ENCODE measurements at places on chromosomes 12 and 14.

GRCh38 chr12:116922194-116922897, 11.6 kb downstream of the FBXW8 start:
- no peak for DNase-seq

DNA sequence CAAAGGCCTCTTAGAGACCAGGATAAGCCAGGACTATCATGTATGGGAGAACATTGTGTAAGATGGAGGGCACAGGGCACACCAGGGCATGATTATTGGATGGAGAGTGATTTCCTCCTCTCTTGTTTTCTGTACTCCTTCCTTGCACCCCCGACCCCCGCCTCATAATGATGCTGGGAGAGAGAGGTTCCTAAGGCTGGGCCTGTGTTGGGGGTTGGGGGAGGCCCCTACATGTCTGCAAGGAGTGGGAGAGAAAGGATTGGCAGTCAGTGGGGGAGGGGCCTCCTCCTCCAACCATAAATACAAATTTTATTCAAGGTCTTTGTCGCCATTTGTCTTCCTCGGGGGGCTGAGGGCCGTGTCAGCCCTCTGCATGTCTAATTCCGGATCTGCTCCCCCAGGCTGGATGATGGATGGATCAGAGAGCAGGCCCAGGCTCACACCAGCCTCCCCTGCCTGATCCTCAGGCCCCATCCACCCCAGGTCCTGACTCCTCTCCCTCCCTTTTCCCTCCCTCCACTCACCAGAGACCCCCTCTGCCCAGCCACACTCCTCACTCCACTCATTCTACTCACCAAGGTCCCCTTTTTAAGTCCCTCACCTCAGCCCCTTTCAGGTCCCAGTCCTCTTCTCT, 2.0 kb upstream of the C1QL4 start:
- DNase-seq: no peak

DNA sequence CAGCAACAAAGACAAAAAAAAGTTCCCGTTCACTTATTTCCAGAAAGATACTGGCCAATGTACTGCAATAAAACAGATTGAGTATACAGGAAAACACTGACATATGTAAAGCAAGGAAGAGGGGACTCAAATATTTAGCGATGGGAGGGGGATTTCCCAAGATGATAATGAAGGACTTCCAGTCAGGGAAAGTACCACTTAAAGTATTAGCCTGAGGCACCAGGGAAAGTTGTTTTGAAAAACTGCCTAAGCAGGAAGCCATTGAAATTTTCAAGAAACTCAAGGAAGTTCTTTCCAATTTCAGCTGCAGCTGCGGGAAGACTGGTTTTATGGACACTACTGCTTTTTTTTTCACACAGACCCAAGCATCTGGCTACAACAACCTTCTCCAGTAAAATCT, 1007.4 kb upstream of the NOVA1 start:
- peak; percentile 57 for DNase-seq

DNA sequence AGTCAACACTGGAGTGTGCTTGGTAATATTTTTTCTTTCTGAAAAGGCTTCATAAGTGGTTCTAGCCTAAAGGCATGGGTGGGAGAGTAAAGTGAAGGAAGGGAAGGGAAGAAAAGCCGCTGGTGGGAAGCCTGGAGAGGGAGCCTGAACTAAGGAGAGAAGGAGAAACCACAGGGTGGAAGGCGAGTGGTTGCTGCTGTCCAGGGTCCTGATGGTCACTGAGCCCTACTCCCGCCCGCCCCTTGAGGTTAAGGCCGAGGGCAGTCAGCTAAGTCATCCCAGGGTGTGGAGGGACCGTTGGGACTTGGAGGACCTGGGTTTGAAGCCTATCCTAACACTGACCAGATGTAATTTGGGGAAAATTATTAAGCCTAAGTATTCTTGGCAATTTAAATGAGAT, 189.1 kb downstream of the PIWIL1 start:
- DNase-seq: peak; percentile 90

- DNase-seq: peak; percentile 63
Measured at GRCh38 chr14:72471346-72471745, 422.6 kb downstream of the DPF3 start.

GRCh38 chr14:76964695-76965094, 63.8 kb downstream of the IRF2BPL start:
- peak; percentile 63 for DNase-seq

DNA sequence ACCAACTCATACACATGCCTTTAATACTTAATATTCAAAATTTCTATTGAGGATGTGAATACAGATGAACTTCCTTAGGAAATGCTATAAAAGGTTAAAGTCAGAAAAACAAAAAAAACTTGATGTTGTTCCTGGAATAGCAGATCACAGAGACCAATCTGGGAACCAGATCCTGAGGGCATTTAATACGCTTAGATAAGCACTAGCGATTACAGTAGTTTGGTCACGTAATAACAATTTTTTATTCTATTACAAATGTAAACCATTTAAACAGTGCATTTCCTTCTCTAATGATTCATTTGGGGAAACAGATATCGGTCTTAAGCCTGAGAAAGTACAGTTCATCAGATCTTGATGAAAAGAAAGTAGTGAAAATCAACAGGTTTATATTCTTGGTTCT, 30.8 kb upstream of the ABCC9 start:
- no peak for DNase-seq

DNA sequence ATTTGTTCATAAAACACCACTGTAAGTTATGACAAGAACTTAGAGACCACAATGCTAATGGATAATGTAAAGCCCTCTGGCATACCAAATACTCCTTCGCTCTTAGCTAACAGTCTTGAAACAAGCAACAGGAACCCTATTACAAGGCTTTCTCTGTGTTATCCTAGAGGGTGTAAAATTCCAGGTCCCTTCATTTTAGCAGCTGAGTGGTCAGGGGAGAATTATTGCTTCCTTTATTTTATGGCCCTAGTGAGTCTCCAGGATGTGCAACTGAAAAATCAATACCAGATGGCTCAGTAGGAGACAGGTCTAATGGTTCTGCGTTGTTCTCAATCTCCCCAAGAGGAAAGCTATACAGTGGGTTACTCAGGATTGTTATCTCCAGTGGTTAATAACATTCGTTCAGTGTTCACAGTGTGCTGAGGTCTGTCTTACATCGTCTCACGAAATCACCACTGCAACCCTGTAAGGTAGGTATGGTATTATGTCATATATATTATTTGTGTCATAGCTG, 172.7 kb upstream of the CNOT2 start:
- DNase-seq: peak; percentile 81

- peak; percentile 47 for DNase-seq
Measured at GRCh38 chr14:72479461-72479931, 414.4 kb downstream of the DPF3 start.

- DNase-seq: peak; percentile 83
Measured at GRCh38 chr12:131850856-131851559, 22.8 kb downstream of the MMP17 start.

DNA sequence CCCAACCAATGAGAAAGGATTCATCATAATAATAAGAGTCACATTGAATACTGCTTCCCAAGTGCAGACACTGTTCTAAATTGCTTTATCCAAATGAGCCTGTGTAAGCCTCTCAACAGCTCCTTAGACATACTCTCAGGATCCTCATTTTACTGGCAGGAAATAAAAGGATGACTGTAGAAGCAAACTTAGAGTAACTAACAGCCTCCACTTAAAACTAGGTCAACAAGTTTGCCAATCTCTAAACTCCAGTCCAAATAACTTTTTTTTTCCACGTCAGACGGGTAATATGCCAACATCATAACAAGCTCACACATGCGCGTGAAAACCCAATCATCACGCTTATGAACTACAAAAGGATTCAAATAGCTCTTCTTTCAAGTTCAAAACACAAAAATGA, 15.3 kb upstream of the DPF3 start:
- no peak for DNase-seq

DNA sequence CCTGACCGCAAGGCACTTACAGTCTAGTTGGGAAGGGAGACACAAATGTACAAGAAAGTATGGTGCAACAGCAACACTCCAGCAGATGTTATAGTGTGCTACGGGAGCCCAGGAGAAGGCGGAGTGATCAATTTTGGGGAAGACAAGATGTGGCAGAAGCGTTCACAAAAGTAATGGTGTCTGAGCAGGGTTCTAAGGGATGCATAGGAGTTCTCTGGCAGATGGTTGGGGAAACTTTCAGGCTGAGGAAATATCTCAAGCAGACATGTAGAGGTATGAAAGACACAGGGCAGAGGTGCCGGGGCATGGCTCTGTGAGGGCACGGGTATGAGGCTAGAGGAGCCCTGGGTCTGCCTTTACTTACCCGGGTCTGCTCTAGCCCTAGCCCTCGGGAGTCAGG, 5.1 kb upstream of the TNFRSF1A start:
- no peak for DNase-seq

GRCh38 chr12:34186492-34186891, 164.2 kb downstream of the ALG10 start:
- DNase-seq: no peak

DNA sequence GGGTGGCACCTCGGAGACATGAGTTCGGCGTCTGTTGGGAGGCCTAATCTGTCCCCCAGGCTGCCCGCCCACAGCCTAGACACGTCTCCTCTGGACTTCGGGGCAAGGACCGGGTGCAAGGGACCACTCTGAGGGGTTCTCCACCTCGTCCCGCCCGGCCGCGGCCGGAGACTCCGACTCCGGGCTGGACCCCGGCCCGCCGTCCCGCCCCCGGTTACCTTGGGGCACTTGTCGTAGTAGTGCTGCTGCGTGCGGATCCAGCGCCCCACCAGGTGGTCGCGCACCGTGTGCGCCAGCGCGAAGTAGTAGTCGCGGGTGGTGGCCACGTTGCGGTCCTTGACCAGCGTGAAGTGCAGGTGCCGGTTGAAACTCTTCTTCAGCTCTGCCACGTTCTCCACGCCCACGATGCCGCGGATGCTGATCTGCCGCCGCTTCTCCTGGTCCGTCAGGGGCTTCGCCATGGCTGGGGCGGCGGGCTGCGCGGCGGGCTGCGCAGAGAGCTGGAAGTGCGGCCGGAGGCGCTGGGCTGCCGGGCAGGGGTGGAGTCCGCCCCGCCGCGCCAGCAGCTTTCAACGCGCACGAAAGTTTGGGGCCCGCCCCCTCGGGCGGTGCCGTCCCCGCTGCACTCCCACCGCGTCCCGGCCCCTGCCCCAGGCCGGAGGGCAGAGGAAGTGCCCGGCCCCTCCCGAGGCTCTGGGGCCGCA, at the start of gene PYGL:
TSS of gene PYGL (minus strand) at position 541 of the 704 bp plus-strand sequence. CDS start at position 461, 80 bp downstream.
- peak; percentile 91 for DNase-seq

GRCh38 chr12:58741226-58741625, 179.1 kb downstream of the LRIG3 start:
- no peak for DNase-seq

- DNase-seq: peak; percentile 53
Measured at GRCh38 chr12:32661706-32662105, 17.4 kb upstream of the DNM1L start.

GRCh38 chr12:99009654-99010296, 364.7 kb downstream of the APAF1 start:
- DNase-seq: no peak

GRCh38 chr12:4506870-4507269, 31.8 kb upstream of the RAD51AP1 start:
- no peak for DNase-seq

DNA sequence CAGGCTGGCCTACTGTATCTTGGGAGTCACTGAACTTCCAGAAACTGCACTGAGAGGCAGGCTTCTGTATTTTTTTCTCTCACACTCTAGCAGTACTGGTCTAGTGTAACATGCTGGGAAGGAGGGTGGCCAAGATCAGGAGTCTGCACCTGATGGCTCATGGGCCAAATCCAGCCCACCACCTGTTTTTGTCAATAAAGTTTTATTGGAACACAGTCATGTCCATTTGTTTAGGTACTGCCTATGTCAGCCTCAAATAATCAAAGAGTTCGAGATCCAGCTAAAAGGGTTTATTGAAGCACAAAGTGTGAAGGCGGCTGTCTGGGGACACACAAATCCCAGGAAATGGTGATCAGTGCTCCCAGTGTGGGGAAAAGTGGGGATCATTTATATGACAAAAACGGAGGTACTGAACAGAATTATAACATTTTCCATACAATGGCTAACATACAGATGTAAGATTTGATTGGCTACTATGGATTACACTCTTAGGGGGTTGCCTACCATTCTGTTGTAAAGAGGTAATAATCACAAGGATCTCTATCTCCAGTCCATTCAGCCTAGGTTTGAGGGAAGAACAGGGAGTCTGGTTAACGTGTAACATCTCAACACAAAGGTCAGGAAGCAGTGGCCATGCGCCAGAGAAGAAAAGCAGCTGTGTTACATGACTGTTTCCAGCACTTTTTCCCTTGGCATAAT, 12.9 kb downstream of the USP30 start:
- DNase-seq: no peak

DNA sequence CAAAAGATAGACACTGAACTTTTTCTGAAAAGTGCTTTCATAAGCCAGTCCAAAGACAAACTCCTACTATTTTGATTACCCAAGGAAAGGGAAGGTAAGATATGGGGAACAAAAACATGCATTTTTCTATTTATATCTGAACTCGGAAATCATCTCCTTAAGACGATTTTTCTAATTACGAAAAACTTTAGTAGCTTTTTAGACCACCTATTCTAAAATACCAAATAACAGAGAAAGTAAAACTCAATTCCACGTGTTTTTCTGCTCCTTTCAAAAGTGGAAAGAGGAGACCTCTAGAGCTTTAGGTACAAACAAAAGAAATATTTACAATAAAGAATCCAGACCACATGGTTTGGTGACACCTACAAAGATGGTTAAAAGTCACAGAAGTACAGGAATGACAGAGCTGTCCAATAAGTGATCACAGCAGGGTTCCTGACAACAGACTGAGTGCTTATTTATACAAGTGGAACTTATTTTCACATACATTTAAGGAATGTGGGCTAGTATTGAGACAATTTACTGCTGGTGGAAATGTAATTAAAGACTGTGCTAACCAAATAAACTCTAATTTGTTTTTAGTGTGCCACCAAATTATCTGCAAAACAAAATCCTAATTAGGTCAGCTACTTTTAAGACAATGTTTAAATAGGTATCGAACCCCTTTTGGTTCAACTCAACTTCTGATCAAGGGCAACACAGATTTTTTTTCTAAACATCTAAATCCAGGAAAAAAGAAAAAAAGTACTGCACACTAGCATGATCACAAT, 2.4 kb downstream of the LRIG3 start:
- no peak for DNase-seq

- DNase-seq: no peak
Measured at GRCh38 chr14:44180975-44181374, 326.1 kb downstream of the FSCB start.

- DNase-seq: no peak
Measured at GRCh38 chr12:1810201-1810930, 10.0 kb upstream of the LRTM2 start.

DNA sequence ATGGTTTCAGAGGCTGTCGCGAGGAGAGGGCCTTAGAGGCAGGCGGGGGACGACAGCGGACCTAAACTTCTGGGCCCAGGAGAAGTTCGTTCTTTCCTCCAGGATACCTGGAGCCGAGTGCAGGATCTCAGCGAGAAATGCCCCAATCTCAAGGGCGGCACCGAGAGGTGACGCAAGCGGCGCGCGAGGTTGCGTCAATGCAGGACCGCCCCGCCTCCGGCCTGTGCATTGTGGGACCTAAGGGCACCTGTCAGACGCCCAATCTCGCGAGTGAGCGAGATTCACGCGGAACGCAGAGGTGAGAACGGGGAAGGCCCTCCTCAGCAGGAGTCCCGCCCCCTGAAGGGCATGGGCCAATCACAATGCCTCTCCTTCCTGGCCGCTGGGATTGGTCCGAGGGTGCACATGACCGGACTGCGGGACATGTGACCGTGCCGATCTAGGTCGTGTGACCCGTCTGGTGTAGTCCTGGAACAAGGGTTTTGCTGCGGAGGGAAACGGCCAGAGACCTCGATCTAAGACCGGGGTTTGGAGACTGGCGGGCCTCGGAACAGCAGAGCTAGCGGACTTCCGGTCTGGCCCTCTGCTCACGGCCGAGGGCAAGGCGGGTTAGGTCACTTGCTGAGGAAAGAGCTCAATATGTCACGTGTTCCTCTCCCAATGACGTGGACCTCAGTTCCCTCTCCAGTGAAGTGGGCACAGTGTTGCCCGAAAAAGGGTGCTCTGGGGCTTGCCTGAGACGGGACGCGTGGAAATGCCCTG, 16.3 kb upstream of the DYNC1H1 start:
- DNase-seq: peak; percentile 100

All from islet precursor cell (in vitro differentiated cells).